ENCODE measurements at places on chromosomes 12 and 14. TPM values are rescaled to one million over a fixed set of nuclear protein-coding genes. Genes with fewer than 3 reads are reported as not detected.

DNA sequence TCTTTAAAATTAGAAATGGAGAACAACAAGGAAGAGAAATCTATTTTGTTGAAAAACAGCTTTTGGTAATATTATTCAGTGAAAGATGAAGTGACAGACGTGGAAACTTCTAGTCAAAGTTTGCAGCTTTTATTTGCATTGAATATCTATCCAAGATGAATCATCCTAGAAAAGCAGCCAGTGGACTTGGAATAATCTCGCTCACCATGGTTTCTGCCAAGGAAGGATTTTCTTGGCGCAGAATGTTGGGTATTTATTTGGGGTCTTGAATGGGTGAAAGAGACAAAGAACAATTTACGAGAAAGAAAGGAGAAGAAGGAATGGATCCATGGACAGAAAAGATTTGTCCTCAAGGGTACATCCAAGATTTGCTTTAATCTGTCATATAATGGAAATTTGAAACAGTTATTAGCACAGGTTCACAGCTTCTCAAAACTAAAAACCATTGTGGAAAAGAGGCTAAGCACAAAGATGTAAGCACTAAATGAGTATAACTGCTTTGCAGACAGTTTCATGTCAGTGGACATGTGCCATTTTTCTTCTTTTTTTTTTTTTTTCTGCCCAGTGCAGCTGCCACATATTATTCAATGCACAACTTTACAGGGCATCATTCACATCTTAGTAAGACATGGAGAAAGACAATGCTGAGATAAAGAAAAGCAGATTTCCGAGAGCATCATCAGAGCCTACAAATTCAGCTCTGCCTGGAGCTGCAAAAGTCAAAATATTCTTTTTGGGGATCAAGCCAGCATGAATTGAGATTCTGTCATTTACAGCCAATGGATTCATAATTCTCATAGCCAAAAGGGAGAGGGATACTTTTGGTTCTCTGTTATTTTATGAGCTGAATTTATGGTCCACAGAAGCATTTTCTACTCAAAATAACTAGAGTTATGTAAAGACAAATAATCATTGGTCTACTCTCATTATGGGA is 333.7 kb downstream of the DAD1 start:
- no peaks in the 10 kb centered on the region for H3K27me3 ChIP-seq
- peaks cover 9% of the 10 kb centered on the region for H3K4me1 ChIP-seq
- no peaks in the 10 kb centered on the region for H3K36me3 ChIP-seq
- no peak overlapping the region for H3K4me3 ChIP-seq
- DNase-seq: no peak

GRCh38 chr12:115155665-115156645 is 472.0 kb upstream of the TBX3 start:
- peak; percentile 19 for DNase-seq
- no peaks in the 10 kb centered on the region for H3K27me3 ChIP-seq
- no peak overlapping the region for H3K4me3 ChIP-seq
- no peaks in the 10 kb centered on the region for H3K4me1 ChIP-seq
- no peaks in the 10 kb centered on the region for H3K36me3 ChIP-seq

DNA sequence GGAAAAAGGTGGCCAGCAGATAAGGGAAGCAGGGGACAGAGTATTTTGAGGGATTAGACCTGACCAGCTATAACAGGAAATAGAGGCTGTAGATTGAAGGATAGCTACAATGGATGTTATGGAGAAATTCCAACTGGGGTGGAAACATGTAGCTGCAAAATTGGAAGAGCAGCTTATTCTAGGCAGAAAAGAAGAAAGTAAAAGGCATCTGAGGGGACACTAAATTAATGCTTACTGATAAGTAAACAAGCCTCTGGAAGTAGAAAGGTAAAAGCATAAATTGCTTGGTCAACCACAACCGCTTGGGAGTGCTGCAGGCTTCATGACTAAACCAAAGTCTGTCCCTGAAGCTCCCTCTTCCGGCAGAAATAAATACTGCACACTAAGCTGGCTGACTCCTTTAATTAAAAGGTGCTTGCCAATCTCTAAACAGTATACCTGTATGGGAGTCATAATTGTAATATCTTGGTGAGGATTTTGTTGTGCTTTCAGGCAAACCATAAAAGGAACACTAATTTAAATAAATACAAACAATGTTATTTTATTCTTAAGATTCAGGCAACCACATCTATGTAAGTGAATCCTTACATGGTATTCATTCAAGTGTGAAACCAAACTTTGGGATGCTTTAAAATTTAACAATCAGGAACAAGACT is 7.7 kb downstream of the UBC start:
- H3K4me1 ChIP-seq: peaks cover 69% of the 10 kb centered on the region
- H3K36me3 ChIP-seq: peaks cover 12% of the 10 kb centered on the region
- no peaks in the 10 kb centered on the region for H3K27me3 ChIP-seq
- DNase-seq: peak; percentile 96
- no peak overlapping the region for H3K4me3 ChIP-seq

GRCh38 chr12:108618079-108618952 is 15.4 kb downstream of the SELPLG start:
- H3K36me3 ChIP-seq: no peaks in the 10 kb centered on the region
- H3K27me3 ChIP-seq: no peaks in the 10 kb centered on the region
- H3K4me1 ChIP-seq: peaks cover 14% of the 10 kb centered on the region
- no peak overlapping the region for H3K4me3 ChIP-seq
- H3K27ac ChIP-seq: no peak overlapping the region

DNA sequence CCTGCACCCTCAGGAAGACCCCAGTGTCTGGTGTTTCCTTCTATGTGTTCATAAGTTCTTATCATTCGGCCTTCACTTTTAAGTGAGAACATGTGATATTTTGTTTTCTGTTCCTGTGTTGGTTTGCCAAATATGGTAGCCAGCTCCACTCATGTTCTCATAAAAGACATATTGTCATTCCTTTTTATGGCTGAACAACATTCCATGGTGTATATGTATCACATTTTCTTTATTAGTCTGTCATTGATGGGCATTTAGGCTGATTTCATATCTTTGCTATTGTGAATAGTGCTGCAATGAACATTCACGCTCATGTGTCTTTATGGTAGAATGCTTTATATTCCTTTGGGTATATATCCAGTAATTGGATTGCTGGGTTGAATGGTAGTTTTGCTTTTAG is 645.1 kb downstream of the SLC16A7 start:
- H3K4me1 ChIP-seq: no peaks in the 10 kb centered on the region
- H3K4me3 ChIP-seq: no peak overlapping the region
- H3K27ac ChIP-seq: no peak overlapping the region
- H3K27me3 ChIP-seq: no peaks in the 10 kb centered on the region
- no peak for DNase-seq

GRCh38 chr14:23360496-23360895 is 4.5 kb downstream of the EFS start:
- no peaks in the 10 kb centered on the region for H3K27me3 ChIP-seq
- H3K4me1 ChIP-seq: peaks cover 70% of the 10 kb centered on the region
- DNase-seq: no peak
- H3K36me3 ChIP-seq: no peaks in the 10 kb centered on the region
- no peak overlapping the region for H3K4me3 ChIP-seq
- peak overlapping the region; percentile 55 for H3K27ac ChIP-seq

- no peaks in the 10 kb centered on the region for H3K27me3 ChIP-seq
- no peak overlapping the region for H3K4me3 ChIP-seq
- no peaks in the 10 kb centered on the region for H3K4me1 ChIP-seq
- no peak overlapping the region for H3K27ac ChIP-seq
- H3K36me3 ChIP-seq: no peaks in the 10 kb centered on the region
- no peak for DNase-seq
Measured at GRCh38 chr12:115870510-115870909, 407.0 kb downstream of the MED13L start.

- H3K27me3 ChIP-seq: no peaks in the 10 kb centered on the region
- no peaks in the 10 kb centered on the region for H3K4me1 ChIP-seq
- no peak overlapping the region for H3K4me3 ChIP-seq
- H3K27ac ChIP-seq: no peak overlapping the region
Measured at GRCh38 chr14:92712654-92713051, 35.8 kb downstream of the LGMN start.

DNA sequence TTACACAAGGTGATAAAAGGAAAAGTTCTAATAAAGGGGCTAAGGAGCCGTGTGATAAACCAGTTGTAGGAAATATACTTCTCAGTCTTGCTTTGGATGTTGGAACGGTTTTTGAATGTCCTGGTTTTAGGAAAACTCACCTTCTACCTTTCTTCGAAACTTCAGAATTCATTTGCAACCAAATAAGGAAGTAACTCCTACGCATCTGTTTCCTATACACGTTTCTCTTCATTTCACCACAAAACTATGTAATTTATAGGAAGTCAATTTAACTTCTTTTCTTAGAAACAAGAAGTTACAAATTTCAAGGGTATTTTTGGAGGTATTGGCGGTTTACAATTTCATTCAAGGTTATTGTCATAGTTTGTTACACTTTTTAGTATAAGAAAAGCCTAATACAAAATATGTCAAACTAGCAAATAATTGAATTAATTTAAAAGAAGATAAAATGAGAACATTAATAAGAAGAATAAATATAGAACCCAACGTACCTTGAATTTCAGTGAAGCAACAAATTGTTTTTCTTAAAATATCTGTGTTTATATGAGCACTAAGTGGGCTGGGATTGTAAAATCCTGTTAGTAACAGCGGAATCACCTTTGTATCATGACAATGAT is 33.2 kb upstream of the CD69 start:
- no peak overlapping the region for H3K27ac ChIP-seq
- no peak for DNase-seq
- no peaks in the 10 kb centered on the region for H3K36me3 ChIP-seq
- no peaks in the 10 kb centered on the region for H3K4me1 ChIP-seq
- H3K27me3 ChIP-seq: no peaks in the 10 kb centered on the region

DNA sequence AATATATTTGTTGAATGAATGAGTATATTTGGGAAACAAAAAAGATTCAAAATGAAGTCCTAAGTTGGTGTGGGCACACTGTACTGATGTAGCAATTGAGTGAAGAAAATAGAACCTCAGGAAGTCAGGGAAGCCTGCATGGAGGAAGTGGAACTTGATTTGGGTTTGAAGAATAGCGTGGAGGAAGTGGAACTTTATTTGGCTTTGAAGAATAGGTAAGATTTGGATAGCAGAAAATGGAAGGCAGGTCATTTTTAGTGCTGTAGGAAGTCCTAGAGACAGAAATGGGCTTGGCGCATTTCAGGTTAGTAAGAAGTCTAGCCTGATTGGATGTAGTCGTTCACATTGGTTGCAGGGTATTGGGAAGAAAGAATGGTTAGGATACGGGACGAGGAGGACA is 5.4 kb downstream of the C12orf75 start:
- no peak overlapping the region for H3K4me3 ChIP-seq
- no peaks in the 10 kb centered on the region for H3K4me1 ChIP-seq
- H3K27ac ChIP-seq: no peak overlapping the region
- DNase-seq: peak; percentile 57

DNA sequence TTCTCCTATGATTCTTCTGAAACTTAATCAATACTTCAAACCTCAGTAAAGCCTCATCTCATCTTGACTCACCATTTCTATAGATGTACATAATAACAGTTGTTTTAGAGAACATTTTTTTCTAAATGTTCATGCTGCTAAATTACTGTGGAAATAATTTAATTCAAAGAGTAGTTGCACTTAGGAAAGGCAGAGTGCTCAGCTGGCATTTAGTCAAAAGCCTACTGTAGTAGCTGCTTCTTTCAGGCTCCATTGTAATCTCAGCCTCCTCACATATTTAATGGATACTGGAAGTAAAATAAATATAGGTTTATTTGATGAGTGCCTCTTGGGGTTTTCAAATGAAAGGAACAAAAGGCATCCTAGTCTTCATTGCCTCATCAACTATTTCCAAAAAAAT is 325.0 kb downstream of the CCER1 start:
- DNase-seq: no peak
- no peak overlapping the region for H3K27ac ChIP-seq
- H3K27me3 ChIP-seq: no peaks in the 10 kb centered on the region
- H3K36me3 ChIP-seq: no peaks in the 10 kb centered on the region
- H3K4me1 ChIP-seq: no peaks in the 10 kb centered on the region

GRCh38 chr12:111404362-111405148 is 1.2 kb upstream of the SH2B3 start:
- H3K36me3 ChIP-seq: no peaks in the 10 kb centered on the region
- H3K4me1 ChIP-seq: peaks cover 53% of the 10 kb centered on the region
- H3K27me3 ChIP-seq: no peaks in the 10 kb centered on the region
- H3K4me3 ChIP-seq: peak overlapping the region; percentile 76

GRCh38 chr14:74980398-74980730 is 22.4 kb upstream of the EIF2B2 start:
- H3K4me1 ChIP-seq: peaks cover 38% of the 10 kb centered on the region
- no peaks in the 10 kb centered on the region for H3K27me3 ChIP-seq
- no peak for DNase-seq
- no peak overlapping the region for H3K27ac ChIP-seq
- H3K4me3 ChIP-seq: no peak overlapping the region

GRCh38 chr12:23543767-23544166 is 405.7 kb downstream of the SOX5 start:
- H3K4me3 ChIP-seq: no peak overlapping the region
- no peak overlapping the region for H3K27ac ChIP-seq

- H3K4me1 ChIP-seq: peaks cover 13% of the 10 kb centered on the region
- H3K27me3 ChIP-seq: no peaks in the 10 kb centered on the region
- H3K4me3 ChIP-seq: no peak overlapping the region
Measured at GRCh38 chr14:100438271-100438670, 115.1 kb downstream of the SLC25A47 start.

DNA sequence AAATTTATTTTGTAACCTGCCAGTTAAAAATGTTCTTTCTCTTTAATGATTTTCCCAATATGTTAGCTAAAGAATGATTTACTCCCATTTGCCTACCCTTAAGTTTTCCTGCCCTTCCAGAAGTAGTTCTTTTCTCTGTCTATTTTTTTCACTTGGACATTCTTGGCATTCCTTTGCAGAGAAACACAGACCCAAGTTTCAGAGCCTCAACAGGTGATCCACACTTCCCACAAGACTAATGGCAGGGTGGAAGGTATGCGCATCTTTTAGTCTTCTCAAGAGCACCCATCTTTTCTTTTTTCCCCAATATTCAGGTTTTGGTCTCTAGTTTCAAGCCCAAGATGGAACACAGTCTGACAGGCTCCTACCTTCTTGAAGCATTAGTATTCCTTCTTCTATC is 420.7 kb downstream of the ADAMTS20 start:
- H3K27me3 ChIP-seq: no peaks in the 10 kb centered on the region
- no peak overlapping the region for H3K27ac ChIP-seq
- no peaks in the 10 kb centered on the region for H3K36me3 ChIP-seq
- H3K4me1 ChIP-seq: no peaks in the 10 kb centered on the region

The B3GNT4 gene
- not detected for total RNA-seq

The MOK gene
- 11.2 TPM for total RNA-seq

The CLSTN3 gene
- total RNA-seq: 9.6 TPM

The ADAM21 gene
- total RNA-seq: not detected

The TPH2 gene
- total RNA-seq: 0.11 TPM

The C12orf50 gene
- not detected for total RNA-seq

The ASPG gene
- total RNA-seq: 0.75 TPM

The KRT6C gene
- not detected for total RNA-seq

The DTX3 gene
- total RNA-seq: 68.6 TPM

The GDF3 gene
- total RNA-seq: 0.40 TPM

The PTPRO gene
- total RNA-seq: 0.52 TPM

The PIK3C2G gene
- 1.2 TPM for total RNA-seq

The ORMDL2 gene
- total RNA-seq: 8.3 TPM

The KLRC1 gene
- not detected for total RNA-seq

The DNAI7 gene
- 0.40 TPM for total RNA-seq

The KRT83 gene
- not detected for total RNA-seq

The CLEC9A gene
- not detected for total RNA-seq

The HNF1A gene
- total RNA-seq: not detected
